ENCODE measurements at places on chromosomes 3 and 15. TPM values are rescaled to one million over a fixed set of nuclear protein-coding genes. Genes with fewer than 3 reads are reported as not detected.

The SPATA12 gene
- 0.29 TPM for total RNA-seq

The GAP43 gene
- total RNA-seq, result not detected

The POTEB2 gene
- total RNA-seq, result not detected

The NRG4 gene
- not detected for total RNA-seq

The CSTA gene
- 40.3 TPM for total RNA-seq

DNA sequence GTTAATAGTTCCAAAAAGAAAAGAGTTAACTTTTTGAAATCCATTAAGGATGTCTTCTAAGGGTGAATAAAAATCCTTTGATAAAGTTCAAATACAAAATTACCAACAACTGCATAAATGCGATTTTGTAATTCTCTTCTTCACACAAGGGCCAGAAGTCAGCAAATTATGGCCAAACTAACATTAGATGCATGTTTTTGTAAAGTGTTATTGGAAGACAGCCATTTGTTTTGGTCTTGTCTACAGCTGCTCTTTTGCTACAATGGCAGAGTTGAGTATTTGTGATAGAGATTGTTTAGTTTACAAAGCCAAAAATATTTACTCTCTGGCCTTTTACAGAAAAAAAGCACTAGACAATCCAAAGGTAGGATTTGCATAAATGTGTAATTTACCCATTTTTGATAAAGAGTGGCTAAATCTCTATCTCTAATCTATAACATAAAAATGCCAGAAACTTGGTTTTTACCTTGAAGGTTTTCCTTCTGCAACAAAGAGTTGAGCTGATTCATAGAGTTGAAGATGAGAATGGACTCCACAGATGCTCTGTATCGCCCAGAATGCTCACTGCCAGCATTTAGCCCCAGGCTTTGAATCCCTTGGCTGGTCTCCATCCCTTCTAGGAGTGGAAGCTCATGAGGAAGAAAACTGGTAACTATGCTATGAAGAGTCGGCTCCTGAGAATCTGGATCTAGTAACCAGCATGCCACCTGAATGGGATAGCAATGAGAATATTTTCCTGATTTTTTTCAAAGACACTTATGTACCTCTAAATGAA, 64.5 kb downstream of the POLQ start:
- no peak overlapping the region for H3K4me3 ChIP-seq
- no peaks in the 10 kb centered on the region for H3K36me3 ChIP-seq
- no peak for DNase-seq
- H3K27ac ChIP-seq, result no peak overlapping the region

- H3K4me1 ChIP-seq, result no peaks in the 10 kb centered on the region
- H3K36me3 ChIP-seq, result no peaks in the 10 kb centered on the region
- no peak overlapping the region for H3K27ac ChIP-seq
- no peak for DNase-seq
- no peak overlapping the region for H3K4me3 ChIP-seq
These were observed 38.0 kb upstream of the RFTN1 start for GRCh38 chr3:16551342-16551976.

DNA sequence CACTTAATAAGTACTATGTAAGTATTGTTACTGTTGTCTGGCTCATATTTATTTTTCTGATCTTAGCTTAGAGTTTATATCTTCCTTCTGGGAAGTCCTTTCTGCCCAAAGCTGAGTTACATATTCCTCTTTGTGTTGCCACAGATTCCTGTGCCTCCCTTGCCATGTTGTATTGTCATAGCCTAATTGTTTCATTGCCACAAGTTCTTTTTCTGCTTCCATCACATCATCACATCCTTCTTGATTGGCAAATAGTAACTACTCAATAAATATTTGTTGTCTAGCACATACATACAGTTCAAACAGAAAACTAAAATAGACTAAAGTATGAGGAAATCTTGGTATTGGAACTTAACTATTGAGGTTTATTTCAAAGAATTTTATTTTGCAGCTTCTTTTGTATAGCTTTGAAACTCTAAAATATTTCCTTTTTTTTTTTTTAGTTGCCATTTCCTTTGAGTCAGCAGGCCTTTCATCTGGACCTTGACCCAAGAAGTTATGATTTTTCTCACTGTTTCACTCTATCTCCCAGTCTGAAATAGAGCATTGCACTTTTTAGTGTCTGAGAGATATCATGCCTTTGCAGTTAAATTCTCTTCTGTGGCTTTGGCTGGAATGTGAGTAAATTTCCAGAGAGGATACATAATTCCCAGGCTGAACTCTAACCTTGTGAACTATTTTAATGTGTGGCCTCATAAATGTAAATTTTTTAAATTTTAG, 98.2 kb downstream of the ZNF609 start:
- H3K36me3 ChIP-seq, result no peaks in the 10 kb centered on the region
- no peaks in the 10 kb centered on the region for H3K27me3 ChIP-seq
- DNase-seq, result no peak
- no peak overlapping the region for H3K4me3 ChIP-seq

DNA sequence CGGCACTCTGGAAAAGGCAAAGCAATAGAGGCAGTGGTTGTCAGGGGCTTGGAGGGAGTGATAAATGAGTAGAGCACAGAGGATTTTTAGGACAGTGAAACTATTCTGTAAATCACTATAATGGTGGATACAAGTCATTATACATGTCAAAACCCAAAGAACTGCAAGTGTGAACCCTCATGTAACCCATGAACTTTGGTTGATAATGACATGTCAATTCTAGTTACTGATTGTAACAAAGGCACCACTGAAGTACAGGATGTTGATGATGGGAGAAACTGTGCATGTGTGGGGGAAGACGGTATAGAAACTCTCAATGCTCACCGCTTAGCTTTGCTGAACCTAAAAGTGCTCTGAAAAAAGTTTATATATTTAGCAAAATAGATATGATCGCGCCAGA, 36.0 kb downstream of the BTLA start:
- no peaks in the 10 kb centered on the region for H3K4me1 ChIP-seq
- H3K27ac ChIP-seq, result no peak overlapping the region
- H3K36me3 ChIP-seq, result no peaks in the 10 kb centered on the region
- DNase-seq, result no peak
- H3K4me3 ChIP-seq, result no peak overlapping the region
- H3K27me3 ChIP-seq, result no peaks in the 10 kb centered on the region

DNA sequence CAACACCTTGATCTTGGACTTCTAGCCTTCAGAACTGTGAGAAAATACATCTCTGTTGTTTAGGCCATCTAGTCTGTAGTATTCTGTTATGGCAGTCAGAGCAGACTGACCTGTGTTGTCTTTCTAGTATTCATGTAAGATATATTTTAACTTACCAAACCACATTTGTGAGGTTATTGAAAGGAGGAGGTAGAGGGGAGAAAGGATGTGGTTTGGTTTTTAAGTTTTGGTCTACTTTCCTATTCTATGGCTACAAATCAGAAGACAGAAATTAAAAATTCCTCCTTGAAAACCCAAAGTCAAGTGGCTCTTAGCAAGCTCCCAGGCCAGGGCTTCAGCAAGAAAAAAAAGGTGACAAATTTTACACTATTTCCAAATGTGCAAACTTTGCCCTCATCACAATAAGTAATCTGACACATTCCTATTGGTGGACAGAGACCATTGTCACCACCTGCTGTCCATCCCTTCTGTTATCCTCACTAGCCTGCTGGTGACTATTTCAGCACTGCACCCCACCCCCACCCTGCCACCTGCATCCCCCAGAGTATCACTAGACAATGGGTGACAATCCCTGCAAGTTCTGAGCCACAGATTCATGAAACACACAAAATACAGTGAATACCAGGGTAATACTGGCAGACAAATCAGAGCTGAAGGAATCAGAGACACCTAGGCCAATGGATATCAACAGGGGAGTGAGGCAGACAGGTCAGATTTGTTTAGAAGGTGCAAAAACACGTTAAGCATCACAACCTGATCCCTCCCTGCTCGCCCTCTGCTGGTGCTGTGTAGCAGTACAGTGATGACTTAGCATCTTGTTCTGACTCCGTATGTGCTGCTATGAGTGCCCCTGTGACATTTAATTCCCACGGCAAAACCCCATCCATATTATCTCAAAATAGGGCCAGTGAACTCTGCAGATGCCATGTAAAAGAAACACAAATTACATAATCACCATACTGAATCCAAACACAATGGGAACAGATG, 79.0 kb upstream of the DCLK3 start:
- no peak for DNase-seq
- no peaks in the 10 kb centered on the region for H3K36me3 ChIP-seq
- no peaks in the 10 kb centered on the region for H3K27me3 ChIP-seq
- H3K4me1 ChIP-seq, result no peaks in the 10 kb centered on the region
- H3K27ac ChIP-seq, result no peak overlapping the region
- H3K4me3 ChIP-seq, result no peak overlapping the region

- no peaks in the 10 kb centered on the region for H3K36me3 ChIP-seq
- no peaks in the 10 kb centered on the region for H3K27me3 ChIP-seq
- H3K4me3 ChIP-seq, result no peak overlapping the region
- no peak overlapping the region for H3K27ac ChIP-seq
- no peaks in the 10 kb centered on the region for H3K4me1 ChIP-seq
These were observed 953.1 kb downstream of the FHIT start for GRCh38 chr3:60298141-60298540.

GRCh38 chr3:17182166-17182565, 297.4 kb downstream of the PLCL2 start:
- no peak for DNase-seq
- no peak overlapping the region for H3K27ac ChIP-seq
- H3K4me3 ChIP-seq, result no peak overlapping the region

GRCh38 chr15:99126131-99126588, 21.3 kb downstream of the SYNM start:
- peaks cover 26% of the 10 kb centered on the region for H3K4me1 ChIP-seq
- no peaks in the 10 kb centered on the region for H3K27me3 ChIP-seq
- H3K4me3 ChIP-seq, result no peak overlapping the region
- no peak for DNase-seq
- H3K27ac ChIP-seq, result peak overlapping the region; percentile 87

- no peaks in the 10 kb centered on the region for H3K36me3 ChIP-seq
- no peak for DNase-seq
- no peaks in the 10 kb centered on the region for H3K27me3 ChIP-seq
- no peaks in the 10 kb centered on the region for H3K4me1 ChIP-seq
- no peak overlapping the region for H3K4me3 ChIP-seq
- H3K27ac ChIP-seq, result peak overlapping the region; percentile 80
These were observed 7.0 kb upstream of the USP4 start for GRCh38 chr3:49346797-49347251.

- H3K4me3 ChIP-seq, result no peak overlapping the region
- H3K4me1 ChIP-seq, result no peaks in the 10 kb centered on the region
- no peaks in the 10 kb centered on the region for H3K27me3 ChIP-seq
- no peaks in the 10 kb centered on the region for H3K36me3 ChIP-seq
- H3K27ac ChIP-seq, result no peak overlapping the region
- no peak for DNase-seq
These were observed 74.1 kb upstream of the GOLGA8B start for GRCh38 chr15:34657469-34658127.

DNA sequence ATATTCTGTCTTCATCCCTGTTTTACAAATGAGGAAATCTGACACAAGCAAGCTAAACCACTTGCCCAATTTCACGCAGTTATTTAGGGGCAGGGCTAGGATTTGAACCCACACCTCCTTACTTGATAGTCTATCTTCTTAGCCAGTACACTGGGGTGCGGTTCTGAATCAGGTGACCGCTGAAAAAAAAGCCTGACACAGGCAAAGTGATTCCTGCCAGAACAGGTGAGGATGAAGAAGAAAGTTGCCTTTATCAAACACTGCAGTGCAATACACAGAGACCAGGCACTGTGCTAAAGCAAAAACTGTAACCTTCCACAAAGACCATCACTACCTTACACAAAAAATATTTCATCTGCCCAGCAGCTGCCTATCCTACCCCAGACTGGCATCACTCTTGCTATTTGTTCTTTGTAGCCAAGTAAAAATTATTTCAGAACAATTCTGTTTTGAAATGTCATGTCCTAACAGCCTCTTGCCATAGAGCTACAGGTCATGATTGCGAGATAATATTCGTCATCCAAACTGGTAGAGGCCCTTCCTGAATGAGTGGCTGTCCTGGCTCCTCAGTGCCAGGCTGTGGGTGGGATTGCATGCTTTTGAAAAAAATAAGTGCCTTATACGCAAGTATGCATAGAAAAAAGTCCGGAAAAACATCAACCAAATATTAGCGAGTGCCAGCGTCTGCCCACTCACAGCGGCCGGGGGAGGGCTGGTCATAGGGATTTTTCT, 142.3 kb upstream of the TPM1 start:
- no peak overlapping the region for H3K4me3 ChIP-seq
- H3K27me3 ChIP-seq, result no peaks in the 10 kb centered on the region
- peak; percentile 81 for DNase-seq
- H3K27ac ChIP-seq, result peak overlapping the region; percentile 77
- no peaks in the 10 kb centered on the region for H3K36me3 ChIP-seq
- peaks cover 21% of the 10 kb centered on the region for H3K4me1 ChIP-seq

DNA sequence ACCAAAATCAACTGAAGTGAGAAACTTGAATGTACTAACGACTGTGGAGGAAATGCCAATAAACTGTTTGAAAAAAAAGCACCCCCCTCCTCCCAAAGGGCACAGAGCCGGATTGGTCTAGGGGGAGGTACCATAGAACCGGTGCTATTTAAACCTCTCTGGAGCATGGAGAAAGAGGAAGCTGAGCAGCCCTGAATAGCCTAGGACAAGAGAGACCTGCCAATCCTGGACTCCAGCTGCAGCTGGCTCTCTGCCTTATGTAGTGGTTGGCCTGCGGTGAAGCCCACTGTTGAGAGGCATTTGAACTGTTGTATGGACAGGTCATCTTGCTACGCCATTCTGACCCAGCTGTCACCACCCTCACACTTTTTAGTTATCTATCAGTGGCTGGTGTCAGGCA, 1.5 kb upstream of the SH3GL3 start:
- DNase-seq, result no peak
- no peaks in the 10 kb centered on the region for H3K36me3 ChIP-seq
- H3K4me3 ChIP-seq, result no peak overlapping the region
- H3K27ac ChIP-seq, result no peak overlapping the region

DNA sequence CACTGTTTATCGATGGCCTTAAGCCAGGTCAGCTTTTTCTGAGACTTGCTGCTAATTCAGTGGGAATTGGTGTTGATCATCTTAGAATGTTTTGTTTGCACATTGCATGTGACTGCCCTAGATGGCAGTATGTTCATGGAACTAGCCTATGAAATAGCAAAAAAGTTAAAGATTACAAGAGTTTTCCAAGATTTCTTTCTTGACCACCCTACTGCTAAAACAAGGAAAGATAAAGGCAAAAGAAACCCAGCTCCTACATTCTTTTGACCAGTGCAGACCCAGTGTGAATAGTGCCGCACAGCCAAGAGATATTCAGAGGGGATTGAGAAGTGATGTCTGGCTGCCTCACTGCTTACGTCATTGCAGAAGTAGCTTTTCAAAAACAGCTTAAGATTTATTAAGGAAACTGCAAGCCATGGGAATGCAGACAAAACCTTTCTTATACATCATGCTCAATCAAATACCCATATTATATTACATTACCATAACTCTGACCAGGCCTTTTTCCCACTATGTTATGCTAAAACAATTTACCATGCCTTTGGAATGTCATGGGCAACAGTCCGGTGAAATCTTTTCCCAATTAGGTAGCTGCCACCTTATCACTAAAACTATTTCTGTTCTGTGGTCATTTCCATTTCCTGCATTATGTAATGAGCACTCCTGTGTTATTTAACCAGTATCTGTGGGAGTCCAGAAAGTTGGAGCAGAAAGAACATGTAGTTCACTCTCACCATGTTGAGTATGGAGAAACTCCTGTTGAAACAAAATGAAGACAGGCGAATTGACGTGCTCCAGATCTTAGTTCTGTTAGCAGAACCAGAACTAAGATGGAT, 6.0 kb downstream of the PHLDB2 start:
- H3K27me3 ChIP-seq, result no peaks in the 10 kb centered on the region
- H3K36me3 ChIP-seq, result no peaks in the 10 kb centered on the region
- H3K27ac ChIP-seq, result peak overlapping the region; percentile 9
